ENCODE measurements at places on chromosomes 16 and 17.

DNA sequence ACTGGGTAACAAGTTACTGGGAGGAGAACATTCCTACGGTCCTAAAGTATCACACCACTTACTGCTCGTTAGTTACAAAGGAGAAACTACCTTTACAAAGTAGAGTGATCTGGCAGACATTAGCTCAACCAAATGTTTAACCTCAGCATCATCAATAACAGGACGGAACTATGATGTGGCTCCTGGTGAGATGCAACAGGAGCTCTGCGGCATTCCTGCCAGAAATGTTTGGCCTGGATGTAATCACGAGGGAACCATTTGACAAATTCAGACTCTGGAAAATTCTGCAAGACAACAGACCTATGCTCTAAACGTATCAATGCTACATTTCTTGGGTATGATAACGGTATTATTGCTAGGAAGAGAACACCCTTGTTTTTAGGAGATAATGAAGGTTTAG lies 80.4 kb downstream of the MRM3 start:
- DNase-seq, result no peak

DNA sequence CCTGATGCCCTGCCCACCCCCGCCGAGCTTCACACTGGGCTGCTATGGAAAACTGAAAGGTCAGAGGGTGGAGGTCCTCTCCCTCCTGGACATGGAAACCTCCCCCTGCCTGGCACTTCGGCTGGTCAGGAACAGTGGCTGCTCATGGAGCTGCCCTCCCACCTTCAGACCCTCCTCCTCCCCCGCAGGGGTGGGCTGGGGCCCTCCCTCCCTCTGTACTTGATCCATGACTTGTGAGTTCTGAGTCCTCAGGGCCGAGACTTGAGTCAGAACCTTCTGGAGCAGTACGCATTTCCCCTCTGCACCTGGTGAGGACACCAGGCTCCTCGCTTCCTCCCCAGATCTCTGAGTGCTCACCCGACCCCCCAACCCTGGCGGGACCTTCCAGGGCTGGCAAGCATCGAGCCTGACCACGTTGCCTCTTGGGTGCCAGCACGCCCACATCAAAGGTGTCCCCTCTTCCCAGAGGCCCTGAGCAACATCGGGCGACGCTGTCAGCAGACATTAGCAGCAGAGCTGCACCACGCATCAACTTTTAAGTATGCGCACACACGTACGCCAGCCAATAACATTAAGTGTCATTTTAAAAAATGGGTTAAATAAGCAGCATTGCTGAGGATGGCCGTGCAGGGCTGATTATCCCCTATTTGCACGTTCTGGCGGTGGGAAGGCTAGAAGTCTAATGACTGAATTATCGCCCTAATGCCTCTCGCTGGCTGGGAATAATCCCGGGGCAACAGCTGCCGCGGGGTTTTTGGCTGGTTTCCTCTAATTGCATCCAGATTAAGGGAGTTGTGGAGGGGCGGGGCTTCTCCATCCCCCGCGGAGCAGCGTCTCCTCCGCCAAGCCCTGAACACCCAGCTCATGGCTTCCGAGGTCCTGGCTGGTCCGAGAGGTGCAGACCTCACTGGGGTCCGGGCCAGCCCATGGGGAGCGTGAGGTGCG lies 98.0 kb downstream of the TBC1D16 start:
- no peak for DNase-seq

DNA sequence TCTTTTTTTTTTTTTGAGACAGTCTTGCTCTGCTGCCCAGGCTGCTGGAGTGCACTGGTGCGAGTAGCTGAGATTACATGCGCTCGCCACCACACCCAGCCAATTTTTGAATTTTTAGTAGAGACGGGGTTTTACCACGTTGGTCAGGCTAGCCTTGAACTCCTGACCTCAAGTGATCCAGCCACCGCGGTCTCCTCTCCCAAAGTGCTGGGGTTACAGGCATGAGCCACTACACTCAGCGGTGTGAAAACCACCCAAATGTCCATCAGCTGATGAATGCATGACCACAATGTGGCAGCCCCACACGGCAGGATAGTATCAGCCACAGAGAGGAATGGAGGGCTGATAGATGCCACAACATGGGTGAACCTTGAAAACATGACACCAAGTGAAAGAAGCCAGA lies 2.1 kb downstream of the P2RX5 start:
- no peak for DNase-seq

DNA sequence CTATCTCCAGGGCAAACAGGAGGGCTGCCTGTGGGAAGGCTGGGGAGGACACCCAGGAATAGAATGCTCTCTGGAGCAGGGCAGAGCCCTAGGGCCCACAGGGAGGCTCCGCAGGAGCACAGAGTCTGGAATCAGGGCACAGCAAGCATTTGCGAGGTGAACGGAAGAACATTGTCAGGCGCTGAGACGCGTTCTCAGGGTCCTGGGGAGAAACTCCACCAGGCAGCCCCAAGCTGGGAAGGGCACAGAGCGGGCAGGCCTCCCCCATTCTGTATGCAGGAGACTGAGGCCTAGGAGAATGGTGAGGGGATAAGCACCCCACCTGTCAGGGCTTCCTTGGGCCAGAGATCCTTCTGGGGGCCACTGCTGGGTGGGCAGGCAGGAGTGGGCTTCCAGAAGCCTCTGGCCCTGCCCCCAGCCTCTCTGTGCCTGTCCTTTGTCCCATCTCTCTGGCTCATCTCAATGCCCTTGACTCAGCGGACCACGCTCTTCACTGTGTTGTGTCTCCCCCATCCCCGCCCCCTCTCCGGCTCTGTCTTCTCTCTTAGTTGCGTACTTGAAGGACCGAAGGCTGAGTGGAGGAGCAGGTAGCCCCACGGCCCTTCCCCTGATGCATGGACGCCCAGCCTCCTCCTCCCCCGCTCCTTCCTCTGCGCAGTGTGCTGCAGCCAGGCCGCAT lies 5.1 kb upstream of the SETD6 start:
- DNase-seq, result no peak

- peak; percentile 76 for DNase-seq
Measured at GRCh38 chr17:50872710-50873424, 6.7 kb upstream of the TOB1 start.

GRCh38 chr16:12166271-12166670 lies 189.7 kb downstream of the SNX29 start:
- DNase-seq, result no peak

GRCh38 chr16:16092925-16093627 lies 130.2 kb downstream of the ABCC6 start:
- DNase-seq, result no peak

DNA sequence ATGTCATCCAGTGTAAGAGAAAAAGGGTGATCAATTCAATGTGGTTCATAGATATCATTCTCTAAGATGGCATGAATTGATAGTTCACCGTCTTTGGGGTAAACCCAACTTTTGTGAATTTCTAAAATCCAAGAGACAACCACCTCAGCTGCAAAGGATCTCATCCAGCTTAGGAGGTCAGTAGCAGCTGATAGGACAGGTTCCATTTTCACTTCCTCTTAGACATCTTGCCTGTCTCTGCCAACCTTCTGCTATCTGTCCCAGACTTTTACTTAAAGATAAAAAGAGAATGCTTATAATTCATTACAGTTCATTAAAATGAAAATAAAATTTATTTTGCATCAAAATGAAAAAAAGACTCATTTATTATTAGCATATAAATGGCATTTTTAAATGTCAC lies 468.2 kb downstream of the XYLT1 start:
- DNase-seq, result no peak

GRCh38 chr16:15835136-15835878 lies 21.5 kb downstream of the MYH11 start:
- DNase-seq, result no peak

GRCh38 chr17:77450742-77451244 lies 310.0 kb downstream of the SEC14L1 start:
- DNase-seq, result no peak

DNA sequence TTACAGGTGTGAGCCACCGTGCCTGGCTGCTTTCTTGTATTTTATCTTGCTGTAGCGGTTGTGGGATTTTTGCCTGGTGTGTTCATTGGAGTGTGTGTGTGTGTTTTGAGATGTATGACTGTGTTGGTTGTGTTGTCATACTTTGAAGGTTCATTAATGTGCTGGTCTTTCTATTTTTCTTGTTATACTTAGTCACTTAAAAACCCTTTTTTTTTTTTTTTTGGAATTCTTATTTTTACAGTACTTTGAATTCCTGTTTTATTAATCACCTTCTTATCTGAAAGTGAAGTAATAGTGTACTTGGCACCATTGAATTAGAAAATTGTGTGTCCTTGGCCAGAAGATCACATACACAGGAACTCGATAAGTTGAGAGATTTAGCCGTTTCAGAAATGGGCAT lies 30.2 kb downstream of the TENT4B start:
- no peak for DNase-seq

DNA sequence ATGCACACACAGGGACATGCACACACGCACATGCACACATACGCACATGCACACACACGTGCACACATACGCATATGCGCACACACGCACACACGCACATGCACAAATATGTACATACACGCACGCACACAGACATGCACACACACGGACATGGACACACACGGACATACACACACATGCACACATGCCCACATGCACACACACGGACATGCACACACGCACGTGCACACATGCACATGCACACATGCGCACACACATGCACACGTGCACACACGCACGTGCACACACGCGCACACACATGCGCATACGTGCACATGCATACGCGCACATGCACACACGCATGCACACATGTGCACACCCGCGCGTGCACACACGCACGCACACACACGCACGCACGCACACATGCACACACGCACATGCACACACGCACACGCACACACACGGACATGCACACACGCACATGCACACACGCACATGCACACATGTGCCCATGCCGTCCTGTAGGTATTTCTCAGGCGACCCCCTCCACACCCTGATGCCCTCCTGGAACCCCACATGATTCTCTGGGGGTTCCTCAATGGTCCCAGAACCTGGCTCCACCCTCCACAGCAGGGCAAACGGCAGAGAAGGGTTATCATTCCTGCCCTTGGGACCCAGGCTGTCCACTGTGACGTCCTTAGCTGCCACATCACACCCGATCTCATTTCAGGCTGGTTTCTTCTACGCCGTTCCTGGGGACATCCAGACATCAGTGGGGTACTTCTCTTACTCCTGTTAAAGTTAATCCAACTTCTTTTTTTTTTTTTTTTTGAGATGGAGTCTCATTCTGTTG lies 9.6 kb upstream of the RBFOX3 start:
- no peak for DNase-seq

- DNase-seq, result no peak
Measured at GRCh38 chr16:54228325-54228724, 58.3 kb downstream of the IRX3 start.

- DNase-seq, result no peak
Measured at GRCh38 chr17:58279016-58279711, 1.6 kb downstream of the MPO start.

- no peak for DNase-seq
Measured at GRCh38 chr17:31538080-31538762, 146.7 kb downstream of the RAB11FIP4 start.

- no peak for DNase-seq
Measured at GRCh38 chr17:6187836-6188235, 117.7 kb downstream of the WSCD1 start.

DNA sequence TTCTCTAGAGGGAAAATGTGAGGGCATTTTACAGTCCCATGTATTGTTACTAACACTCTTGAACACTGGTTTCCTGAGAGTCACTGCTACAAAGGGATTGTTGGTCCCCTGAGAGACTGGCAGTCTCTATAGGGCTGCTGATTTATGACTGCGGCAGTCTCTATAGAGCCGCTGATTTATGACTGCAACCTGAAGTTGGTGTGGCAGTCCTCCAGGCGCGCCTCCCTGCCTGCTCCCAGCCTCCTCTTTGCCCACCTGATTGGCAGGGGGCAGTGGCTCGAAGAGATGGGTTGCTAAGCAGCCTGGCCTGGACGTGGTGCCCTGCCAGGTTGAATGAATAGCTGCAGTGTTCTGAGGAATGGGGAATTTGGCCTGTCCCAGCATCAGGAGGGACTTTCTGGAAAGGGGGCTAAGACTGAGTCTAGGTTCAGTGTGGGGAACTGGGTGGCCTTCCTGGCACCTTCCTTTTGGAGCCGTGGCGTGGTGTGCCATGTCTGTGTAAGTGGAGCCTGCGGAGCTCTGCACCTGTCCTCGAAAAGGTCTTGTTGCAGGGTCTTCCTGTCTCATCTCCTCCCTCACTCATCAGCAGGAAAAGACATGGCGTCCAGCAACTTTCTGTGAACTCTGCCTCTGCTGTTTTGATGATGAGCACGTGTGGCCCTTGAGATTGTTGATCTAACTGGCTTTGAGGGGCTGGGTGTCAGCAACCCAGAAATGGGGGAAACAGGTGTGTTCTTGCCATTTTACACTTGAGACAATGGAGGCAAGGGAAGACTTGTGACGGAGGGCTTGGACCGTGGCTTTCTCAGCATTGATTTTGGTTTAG lies 24.9 kb downstream of the SAP30BP start:
- DNase-seq, result no peak

DNA sequence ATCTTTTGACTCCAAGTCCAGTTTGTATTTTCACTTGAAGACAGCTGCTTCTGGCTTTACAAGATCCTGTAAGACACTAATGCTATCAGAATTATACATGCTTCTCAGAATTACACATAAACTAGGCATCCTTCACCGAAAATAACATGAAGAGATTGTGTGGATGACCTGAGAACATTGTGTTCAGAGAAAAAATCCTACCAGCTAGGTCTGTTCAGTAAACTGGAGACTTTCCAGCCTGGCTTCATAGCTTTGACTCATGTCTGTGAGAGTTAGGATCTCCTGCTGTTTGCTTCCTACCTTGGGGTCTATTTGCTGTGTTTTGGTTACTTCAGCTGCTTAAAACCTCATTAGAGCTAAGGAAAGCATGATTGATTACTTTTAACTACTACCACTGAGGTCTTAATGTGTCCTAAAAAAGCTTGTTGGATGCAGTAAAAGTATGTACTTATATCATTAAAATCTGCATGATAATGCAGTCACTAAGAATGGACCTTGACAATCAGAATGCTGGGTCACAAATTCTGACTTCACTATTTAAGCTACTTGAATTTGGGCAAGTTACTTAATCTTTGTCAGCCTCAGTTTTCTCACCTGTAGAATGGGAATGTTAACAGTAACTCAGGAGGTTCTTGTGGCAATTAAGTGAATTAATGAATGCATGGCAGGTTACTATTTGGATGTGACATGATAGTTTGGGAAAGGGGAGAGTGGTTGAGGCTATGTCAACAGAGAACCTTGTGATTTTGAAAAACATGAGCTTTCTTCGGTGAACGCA lies 8.0 kb upstream of the MYH13 start:
- no peak for DNase-seq

- DNase-seq, result no peak
Measured at GRCh38 chr17:21209511-21210175, 4.3 kb downstream of the TMEM11 start.

GRCh38 chr17:82875407-82875856 lies 35.6 kb upstream of the ZNF750 start:
- no peak for DNase-seq

Data from vagina (tissue), 2 donors.